ENCODE measurements at places on chromosomes 7 and 10.

GRCh38 chr7:70542750-70543376, 589.1 kb upstream of the GALNT17 start:
- no peak for DNase-seq

GRCh38 chr10:62153191-62153590, 115.5 kb downstream of the RTKN2 start:
- DNase-seq, result no peak

DNA sequence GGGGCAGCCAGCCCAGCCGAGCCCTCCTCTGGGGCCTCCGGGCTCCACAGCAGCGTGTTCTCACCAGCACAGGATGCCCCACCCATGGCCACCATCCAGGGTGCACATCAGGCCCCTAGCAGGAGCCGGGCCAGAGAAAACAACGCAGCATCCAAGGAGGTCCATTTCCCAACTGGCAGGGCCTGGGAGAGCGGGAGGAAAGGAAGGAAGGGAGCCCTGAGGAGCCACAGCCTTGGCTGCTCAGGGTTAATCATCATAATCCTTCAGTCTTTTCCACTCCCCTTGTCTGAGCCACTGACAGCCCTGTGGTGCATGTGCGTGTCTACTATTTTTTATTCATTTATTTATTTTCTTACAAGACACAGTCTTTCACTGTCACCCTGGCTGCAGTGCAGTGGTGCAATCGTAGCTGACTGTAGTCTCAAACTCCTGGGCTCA, 3.6 kb downstream of the PLAC9 start:
- DNase-seq, result no peak

DNA sequence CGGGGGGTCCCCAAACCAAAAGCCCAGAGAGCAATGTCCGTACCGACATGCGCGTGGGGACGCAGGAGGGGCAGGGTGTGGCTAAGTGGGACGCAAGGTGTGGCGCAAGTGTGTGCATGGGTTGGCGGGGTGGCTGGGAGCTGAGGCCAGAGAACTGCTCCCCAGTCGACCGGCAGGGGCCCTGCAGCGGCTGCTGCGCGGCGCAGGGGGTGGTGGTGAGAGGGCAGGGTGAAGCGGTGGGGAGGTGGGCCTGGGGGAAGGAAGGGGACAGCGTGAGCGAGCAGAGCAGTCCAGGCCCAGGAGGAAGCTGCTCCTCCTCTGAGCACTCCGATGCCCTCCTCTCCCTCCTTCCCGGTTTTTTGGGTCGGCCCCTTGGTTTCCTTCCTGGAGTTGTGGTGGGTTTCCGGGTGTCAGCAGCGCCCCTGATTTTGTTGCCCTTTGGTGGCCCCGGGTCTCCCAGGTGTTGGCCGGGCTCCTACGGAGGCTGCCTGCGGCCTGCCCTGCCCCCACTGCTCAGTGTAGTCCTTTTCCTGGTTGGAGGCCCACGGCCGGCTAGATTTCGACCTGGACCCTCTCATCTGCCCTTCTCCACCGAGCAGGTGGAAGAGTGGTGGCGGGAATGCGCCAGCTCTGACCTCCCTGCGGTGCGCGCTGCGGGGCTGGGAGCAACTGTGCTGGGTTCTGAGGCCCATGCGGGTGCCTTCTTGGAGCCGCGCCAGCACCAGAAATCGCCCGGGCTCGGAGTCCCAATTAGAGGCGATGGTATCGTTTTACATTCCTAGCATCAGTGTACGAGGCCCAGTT, 40.5 kb upstream of the COMTD1 start:
- DNase-seq, result no peak

- DNase-seq, result no peak
These were observed 53.3 kb upstream of the ANLN start for GRCh38 chr7:36336390-36336789.

DNA sequence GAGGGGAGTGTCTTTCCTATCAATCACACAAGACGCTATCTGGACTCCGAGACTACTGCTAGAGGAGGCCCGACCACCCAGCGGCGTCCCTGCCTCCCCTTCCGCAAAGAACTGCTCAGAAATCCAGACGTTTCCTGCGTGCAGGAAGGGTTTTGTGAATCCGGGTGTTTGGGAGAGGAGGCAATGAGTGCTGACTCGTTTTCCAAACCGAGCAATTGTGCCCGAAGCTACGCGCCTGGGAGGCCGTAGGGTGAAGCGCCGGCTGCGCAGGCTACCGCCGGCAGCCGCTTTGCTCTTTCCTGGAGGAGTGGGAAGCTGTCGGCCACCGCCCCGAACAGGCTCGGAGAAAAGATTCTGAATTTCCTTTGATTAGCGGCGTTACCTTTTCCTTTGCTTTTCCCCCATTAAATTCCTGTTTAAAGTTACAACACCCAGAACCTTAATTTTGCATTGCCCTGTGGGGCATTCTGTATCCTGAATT, 5.3 kb downstream of the VAX1 start:
- no peak for DNase-seq

DNA sequence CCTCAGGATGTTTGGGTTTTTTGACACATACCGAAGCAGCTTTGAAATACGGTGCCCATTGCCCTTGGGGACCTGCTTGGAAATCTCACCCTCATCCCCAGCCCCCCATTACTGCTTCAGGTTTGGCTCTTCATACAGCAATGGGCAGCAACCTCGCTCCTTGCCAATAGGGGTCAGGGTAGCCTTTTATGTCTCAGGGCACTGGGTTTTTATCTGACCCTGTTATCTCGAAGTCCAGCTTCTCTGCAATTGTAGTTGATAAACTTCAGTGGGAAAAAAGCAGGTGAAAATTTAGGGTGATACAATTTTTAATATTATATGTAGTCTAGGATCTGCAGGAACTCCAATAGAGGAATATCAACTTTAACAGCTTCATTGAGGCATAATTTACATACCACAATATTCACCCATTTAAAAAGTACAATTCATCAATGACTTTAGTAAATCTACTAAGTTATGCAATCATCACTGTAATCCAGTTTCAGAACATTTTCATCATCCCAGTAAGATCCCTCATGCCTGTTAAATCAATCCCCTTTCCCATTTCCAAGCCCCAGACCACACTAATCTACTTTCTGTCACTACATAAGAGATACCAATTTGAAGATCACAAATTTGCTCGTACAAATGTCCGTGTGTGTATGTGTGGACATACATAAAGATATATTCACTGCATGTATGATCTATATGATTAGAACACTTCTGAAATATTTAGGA, 386.2 kb downstream of the KCNMA1 start:
- DNase-seq, result no peak

- no peak for DNase-seq
These were observed 31.2 kb upstream of the SFTPD start for GRCh38 chr10:79979976-79980687.

DNA sequence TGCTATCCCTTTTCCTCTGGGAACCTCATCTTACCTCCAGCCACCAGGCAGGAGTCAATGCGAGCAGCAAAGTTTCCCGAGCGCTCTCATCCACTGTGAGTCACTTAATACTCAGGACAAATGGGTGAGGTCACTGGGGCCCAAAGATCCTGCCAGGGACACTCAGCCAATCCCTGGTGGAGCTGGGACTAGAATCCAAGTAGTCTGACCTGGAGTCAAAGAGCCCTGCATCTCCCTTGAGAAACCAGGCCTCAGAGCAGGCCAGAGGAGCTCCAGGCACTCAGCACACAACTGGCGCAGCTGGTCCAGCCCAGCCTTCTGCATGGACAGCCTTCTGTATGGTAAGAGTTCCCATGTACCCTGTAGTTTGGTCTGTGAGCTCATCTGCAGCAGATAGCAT, 142.3 kb downstream of the MAPK8 start:
- DNase-seq, result no peak

GRCh38 chr10:106401967-106402366, 762.5 kb downstream of the SORCS1 start:
- DNase-seq, result no peak

GRCh38 chr7:100840470-100841100, 11.9 kb upstream of the SLC12A9 start:
- no peak for DNase-seq

DNA sequence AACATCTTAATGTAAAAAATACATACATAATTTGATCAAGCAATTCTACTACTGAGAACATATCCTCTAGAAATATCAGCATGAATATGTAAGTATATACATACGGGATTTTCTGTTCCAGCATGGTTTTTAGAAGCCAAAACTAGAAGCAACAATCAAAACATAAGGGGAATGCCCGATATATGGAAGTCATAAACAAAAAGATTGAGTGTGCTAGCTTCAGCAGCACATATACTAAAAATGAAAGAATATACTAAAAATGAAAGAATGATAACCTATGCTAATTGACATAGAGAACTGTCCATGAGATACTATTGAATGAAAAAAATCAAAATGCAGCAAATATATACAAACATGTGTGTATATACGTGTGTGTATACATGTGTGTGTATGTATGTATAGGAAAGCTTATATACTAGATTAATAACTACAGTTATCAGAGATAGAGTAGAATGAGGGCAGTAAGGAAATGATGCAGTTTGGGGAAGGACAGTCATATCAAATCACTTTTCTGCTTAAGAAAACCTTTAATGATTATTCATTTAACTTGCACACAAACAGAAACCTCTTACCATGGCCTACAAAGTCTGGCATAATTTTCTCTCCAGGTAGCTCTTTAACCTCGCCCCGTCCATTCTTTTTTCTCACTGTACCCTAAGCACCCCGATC, 72.9 kb downstream of the NPY start:
- DNase-seq, result no peak

GRCh38 chr10:1486841-1487687, 250.3 kb downstream of the ADARB2 start:
- no peak for DNase-seq

Data from iPS DF 19.7 (cell line).